ENCODE measurements at places on chromosomes 12 and 14.
A peak's percentile ranks its signal among the peaks of the same experiment; 100 is the strongest.

DNA sequence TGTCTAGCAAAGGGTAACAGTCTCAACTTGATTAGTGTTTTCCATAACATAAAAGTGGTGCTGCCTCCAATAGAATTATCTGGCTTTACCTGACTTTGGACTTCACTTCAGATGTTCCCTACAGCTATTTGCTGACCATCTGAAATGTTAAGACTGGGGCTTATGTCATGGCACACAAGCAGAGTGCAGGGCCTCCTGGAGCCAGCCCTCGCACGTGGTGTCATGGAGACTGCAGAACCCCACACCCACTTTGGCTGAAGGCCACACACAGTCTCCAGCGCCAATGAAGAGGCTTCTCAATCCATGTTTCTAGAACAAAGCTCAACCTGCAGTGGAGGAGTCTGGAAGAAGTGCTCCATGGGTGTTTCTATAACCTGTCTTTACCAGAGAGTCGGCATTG, 169.6 kb upstream of the FRMD6 start:
- no peak for DNase-seq

- no peak for DNase-seq
Observed at GRCh38 chr12:28035500-28035899, 63.0 kb upstream of the PTHLH start.

GRCh38 chr14:98634043-98634820, 637.8 kb downstream of the BCL11B start:
- no peak for DNase-seq

GRCh38 chr12:101928556-101928955, 51.2 kb downstream of the DRAM1 start:
- DNase-seq: no peak

GRCh38 chr14:44404036-44404435, 103.0 kb downstream of the FSCB start:
- DNase-seq: no peak

- no peak for DNase-seq
Observed at GRCh38 chr14:29558516-29558915, 369.1 kb downstream of the PRKD1 start.

- no peak for DNase-seq
Observed at GRCh38 chr12:7221486-7221885, 32.0 kb downstream of the PEX5 start.

DNA sequence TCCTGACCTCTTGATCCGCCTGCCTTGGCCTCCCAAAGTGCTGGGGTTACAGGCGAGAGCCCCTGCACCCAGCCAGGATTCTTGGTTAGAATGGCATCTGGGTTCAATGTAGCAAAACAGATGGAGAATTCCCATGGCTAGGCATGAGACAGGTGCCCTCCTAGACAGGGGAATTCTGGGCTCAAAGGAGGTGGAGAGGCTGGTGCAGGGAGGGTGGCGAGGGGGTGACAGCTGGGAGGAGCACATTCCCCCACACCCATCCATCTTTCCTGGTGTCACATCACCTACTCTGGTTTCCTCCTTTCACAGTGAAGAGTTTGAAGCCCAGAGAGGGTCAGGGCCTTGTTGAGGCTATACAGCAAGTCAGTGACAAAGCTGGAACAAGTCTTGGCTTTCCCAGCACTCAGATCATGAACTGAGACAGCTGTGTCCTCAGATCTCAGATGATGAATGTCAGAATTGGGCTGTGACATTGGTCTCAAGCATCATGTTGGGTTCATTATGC, 2.8 kb downstream of the SERPINA1 start:
- DNase-seq: no peak

DNA sequence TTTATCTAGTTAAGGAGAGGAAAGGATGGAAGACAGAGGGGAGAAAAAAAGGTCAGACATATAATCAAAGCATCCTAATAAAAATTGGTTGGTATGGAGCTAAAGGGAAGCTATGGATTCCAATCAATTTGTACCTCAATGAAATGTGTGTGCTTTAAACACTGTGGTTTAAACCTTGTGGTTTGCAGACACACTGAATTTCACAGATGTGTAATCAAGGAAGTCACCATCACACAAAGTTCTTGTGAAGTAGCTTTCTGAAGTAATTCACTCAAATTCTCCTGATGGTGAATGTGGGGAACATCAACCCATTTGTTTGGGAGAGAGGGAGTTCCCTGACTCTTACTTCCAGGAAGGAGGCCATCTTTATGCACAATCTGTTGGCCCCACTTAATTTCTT, 243.3 kb upstream of the KRR1 start:
- no peak for DNase-seq

DNA sequence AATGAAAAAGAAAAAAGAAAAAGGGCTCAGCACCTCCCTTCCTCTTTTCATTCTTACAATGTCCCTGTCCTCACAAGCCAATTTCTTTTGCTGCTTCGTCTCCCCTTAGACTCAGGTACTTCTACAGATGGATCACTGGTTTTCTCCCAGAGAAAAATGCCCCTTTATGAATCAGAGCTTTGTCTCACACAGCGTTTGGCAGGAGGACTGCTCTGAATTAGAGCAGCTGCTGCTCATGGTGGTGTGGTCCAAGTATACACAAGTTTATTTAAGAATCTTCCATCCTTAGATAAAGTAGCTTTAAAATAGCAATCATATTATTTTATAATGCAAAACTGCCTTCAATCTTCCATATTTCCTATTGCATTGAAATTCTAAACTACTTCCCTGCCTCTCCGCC, 80.3 kb downstream of the SLC8A3 start:
- DNase-seq: no peak

DNA sequence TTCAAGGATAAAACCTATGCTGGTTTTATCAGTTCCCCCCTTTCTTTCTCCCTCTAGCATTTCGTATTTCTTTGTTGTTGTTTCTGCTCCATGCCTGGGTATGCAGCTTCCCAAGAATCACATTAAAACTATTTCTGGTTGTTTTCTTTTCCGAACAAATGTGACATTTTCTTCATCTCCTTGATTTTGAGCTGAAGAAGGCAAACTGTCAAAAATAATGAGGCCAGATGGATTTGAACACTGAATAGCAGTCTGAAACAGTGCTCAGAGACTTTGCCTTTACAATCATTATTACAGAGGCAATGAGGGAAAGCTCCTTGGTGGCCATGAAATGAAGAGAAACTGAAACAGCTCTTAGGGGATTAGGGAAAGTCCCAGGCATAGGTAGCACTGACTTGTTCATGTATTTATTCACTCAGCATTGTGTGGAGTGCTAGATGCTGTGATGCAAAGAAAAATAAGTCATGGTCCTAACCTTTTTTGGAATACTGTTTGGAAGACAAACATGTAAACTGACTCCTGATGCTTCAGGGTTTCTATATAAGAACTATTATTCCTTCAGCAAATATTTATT, 319.5 kb downstream of the FUT8 start:
- no peak for DNase-seq

GRCh38 chr14:73924337-73924736, 25.6 kb downstream of the FAM161B start:
- no peak for DNase-seq

DNA sequence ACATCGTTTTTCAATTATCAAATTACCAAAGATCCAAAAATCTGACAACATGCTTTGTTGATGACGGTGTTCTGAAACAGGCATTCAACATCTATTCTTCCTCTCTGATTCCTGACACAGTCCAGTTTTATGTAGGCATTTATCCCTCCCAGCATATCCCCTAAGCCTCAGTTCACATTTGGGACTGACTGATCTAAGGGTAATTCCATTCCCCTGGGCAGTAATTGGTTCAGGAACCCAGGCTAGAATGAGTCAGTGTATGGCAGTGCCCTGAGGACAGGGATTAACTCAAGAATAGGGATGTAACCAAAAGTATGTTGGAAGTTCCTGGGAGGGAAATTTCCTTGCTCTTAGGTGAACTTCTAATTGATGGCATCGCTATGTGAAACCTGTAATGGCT, 10.3 kb upstream of the PCNX1 start:
- DNase-seq: no peak

GRCh38 chr12:120971299-120972180, 6.8 kb upstream of the HNF1A start:
- DNase-seq: peak; percentile 12
